ENCODE measurements at places on chromosomes 3 and 15. TPM values are rescaled to one million over a fixed set of nuclear protein-coding genes. Genes with fewer than 3 reads are reported as not detected.

Gene MDFIC2
- not detected for polyA plus RNA-seq

Gene ARNT2
- 1.9 TPM for polyA plus RNA-seq

Gene COLQ
- 6.3 TPM for polyA plus RNA-seq

Gene CMTM8
- polyA plus RNA-seq, result 0.61 TPM

Gene RAB8B
- polyA plus RNA-seq, result 22.8 TPM

Gene CHST14
- polyA plus RNA-seq, result 9.0 TPM

Gene SPATA12
- 0.16 TPM for polyA plus RNA-seq

Gene FAM107A
- 5.7 TPM for polyA plus RNA-seq

Gene NRROS
- 7.8 TPM for polyA plus RNA-seq

Gene ACP3
- polyA plus RNA-seq, result 0.54 TPM

Gene DAPK2
- 6.0 TPM for polyA plus RNA-seq

Gene INKA1
- 21.5 TPM for polyA plus RNA-seq

Gene OR5AC2
- polyA plus RNA-seq, result not detected

Gene MAGEL2
- 0.04 TPM for polyA plus RNA-seq

Gene PCNP
- 104 TPM for polyA plus RNA-seq

Gene MST1R
- polyA plus RNA-seq, result 2.8 TPM

Gene NEK4
- polyA plus RNA-seq, result 3.2 TPM

Gene RASL12
- 6.5 TPM for polyA plus RNA-seq

Gene IGSF10
- 0.47 TPM for polyA plus RNA-seq

Gene CAMP
- polyA plus RNA-seq, result 26.1 TPM

Gene ADCY5
- 3.7 TPM for polyA plus RNA-seq

Gene SLC12A1
- polyA plus RNA-seq, result 0.02 TPM

Gene SMCO1
- polyA plus RNA-seq, result not detected

Gene EEF1AKMT4
- polyA plus RNA-seq, result 1.6 TPM

Gene PYGO1
- 0.32 TPM for polyA plus RNA-seq

Gene CX3CR1
- 0.35 TPM for polyA plus RNA-seq

Gene GOLGA6A
- 0.03 TPM for polyA plus RNA-seq

Gene ZIC4
- polyA plus RNA-seq, result not detected

Gene FBXW12
- polyA plus RNA-seq, result not detected

Gene EPHA6
- polyA plus RNA-seq, result not detected

Gene ZKSCAN7
- polyA plus RNA-seq, result 1.8 TPM

Gene PLSCR4
- 12.1 TPM for polyA plus RNA-seq

Gene CPLX3
- 207 TPM for polyA plus RNA-seq

Gene VEPH1
- 0.54 TPM for polyA plus RNA-seq

Gene MST1
- polyA plus RNA-seq, result 65.8 TPM

Gene IL16
- polyA plus RNA-seq, result 93.9 TPM

Gene OR5K4
- not detected for polyA plus RNA-seq

All from spleen (tissue), 13 donors.